Left kidney (tissue), 8 donors: ENCODE measurements at places on chromosomes 12 and 14. TPM values are rescaled to one million over a fixed set of nuclear protein-coding genes. Genes with fewer than 3 reads are reported as not detected.

Gene CLMN
- 32.8 TPM for polyA plus RNA-seq

- DNase-seq: no peak
Measured at GRCh38 chr14:23567186-23568020, at the start of gene AP1G2. TSS of gene AP1G2 (minus strand) at chr14:23567791. CDS start at chr14:23567314, 477 bp downstream.

GRCh38 chr14:31391473-31391872 is 28.9 kb downstream of the HEATR5A start:
- no peak for DNase-seq

DNA sequence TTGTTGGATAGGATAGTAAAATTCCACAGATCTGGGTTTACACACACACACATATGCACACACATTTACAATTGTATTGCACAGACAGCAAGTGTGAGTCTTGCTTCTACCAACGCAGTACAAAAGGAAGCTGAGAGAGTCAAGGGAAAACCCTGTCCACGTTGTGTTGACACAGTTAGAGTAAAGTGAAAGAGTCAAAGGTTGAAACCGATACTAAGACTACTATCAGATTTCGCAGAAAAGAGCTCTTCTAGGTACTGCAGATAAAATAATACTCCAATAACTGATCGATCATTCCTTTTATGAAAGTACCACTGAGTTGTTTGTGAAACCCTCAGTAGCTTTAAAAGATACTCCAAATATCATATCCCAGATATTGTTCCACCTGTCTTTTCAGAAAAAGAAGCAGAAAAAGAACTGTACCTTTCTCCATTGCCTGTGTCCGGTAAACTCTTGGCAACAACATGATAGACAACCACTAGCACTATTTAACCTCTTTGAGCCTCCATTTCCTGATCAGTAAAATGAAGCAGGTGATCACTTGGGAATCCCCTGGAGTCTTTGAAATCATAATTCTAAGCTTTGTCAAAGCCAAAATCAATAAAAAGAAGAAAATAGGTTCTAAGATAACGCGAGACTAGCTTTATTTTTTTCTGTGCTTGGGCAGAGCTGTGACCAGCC is 224.6 kb upstream of the FOXN3 start:
- DNase-seq: no peak

Gene RIPK3
- polyA plus RNA-seq: 3.5 TPM

GRCh38 chr14:77883847-77884238 is 83.9 kb downstream of the ADCK1 start:
- no peak for DNase-seq

DNA sequence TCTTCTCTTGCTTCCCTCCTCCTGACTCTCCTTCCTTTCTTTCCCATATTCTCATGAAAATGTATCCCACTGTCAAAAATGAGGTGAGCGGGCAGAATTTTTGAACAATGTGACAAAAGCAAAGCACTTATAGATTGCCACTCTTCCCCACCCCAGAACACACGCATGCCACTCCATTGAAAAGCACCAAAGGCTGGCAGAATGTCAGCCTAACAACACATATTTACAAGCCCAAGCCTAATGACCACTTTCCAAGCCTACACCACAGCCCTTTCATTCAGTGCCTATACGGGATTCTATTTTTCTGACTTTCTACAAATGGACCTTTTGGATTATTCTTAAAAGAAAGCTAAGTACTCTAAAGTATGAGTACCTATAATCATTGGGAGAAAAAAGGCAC is 62.9 kb upstream of the METAP2 start:
- no peak for DNase-seq

DNA sequence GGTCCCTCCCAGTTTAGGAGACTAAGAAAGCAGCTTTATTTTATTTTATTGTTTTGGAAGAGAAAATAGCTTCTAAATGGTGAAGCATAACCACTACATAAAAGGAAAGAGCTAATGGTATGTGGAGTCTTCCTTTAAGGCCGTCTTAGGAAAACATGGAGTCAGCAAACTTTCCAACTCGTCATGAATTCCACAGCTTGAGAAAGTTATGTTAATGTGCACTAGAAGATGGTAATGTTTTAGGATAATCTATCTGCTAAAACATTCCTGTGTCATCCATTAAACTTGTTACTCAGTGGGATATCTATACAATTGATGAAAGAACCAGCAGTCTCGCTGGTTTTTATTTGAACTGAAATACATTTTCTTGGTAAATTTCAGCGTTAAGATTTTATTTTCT is 448.4 kb upstream of the SEL1L start:
- DNase-seq: no peak

Gene BCL2L2
- polyA plus RNA-seq: 50.6 TPM

- DNase-seq: no peak
Measured at GRCh38 chr14:87084908-87085307, 908.1 kb downstream of the GALC start.

Gene CAPZA3
- polyA plus RNA-seq: 0.38 TPM

Gene KRT6C
- polyA plus RNA-seq: not detected

GRCh38 chr12:68915055-68915454 is 17.9 kb downstream of the CPM start:
- DNase-seq: no peak

GRCh38 chr12:100688451-100688864 is 106.1 kb upstream of the ANO4 start:
- no peak for DNase-seq

DNA sequence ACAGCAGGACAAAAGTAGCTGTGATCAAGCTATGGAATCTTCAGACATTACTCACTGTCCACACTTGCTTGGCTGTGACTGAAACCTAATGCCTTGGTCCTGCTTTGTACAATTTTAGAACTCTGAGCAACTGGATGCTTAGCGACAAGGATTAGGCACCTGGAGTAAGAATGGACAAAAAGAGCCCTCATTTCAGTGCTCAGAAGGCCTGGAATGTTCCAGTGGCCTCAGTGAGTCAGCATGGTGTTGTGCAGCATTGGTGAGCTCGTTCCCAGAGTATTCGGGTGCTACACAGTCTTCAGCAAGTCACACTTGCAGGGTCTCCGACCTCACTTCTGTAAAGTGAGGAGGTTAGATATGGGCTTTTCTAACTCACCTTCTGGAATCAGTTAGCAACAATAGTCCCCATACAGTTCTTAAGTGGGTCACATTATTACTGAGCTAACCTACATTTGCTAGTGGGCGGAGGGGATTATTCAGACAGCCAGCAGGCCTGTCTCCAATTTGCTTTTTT is 108.0 kb upstream of the MDM1 start:
- DNase-seq: no peak

DNA sequence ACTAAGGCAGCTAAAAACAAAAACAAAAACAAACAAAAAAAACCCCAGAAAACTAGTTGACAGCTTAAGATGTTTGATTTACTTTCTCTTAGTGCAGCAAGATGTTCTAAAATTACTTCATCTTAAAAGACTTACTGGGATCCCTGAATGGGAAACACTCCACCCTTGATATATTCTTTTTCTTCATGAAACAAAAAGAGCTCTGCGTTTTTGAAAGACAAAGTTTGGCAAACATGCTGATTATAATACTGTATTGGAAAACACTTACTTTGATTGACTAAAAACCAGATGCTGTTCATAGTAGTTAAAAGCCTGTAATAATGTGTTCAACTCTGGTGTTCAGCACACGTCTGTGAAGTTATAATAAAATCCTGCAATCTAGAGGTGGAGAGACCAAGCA is 136.8 kb downstream of the SRGAP1 start:
- no peak for DNase-seq

DNA sequence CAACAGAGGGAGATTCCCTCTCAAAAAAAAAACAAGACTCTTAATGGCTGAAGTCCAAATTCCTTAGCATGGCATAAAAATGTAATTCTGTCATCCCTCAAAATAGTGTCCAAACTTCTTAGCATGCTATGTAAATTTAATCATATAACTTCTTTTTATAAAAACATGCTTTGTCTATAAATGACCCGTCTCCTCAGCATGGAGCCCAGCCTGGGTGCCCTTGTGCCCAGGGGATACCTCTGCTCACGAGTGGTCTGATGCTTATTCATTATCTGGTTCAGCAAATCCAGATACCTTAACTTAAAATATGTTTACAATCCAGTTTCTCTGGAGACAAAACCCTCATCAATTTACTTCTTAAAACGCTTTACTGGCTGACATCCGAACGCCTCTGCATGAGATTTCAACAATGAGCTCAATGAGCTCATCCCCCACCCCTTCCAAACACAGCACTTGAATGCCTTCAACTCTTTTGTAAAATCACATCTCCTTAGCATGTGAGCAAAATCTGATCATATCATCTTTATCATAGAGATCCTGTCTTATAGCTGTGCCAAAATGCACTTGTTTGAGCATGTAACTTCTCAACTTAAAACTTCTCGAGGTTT is 15.7 kb downstream of the RTL1 start:
- DNase-seq: no peak

GRCh38 chr14:70748422-70748821 is 60.9 kb downstream of the MAP3K9 start:
- no peak for DNase-seq

Gene OTX2
- polyA plus RNA-seq: not detected

DNA sequence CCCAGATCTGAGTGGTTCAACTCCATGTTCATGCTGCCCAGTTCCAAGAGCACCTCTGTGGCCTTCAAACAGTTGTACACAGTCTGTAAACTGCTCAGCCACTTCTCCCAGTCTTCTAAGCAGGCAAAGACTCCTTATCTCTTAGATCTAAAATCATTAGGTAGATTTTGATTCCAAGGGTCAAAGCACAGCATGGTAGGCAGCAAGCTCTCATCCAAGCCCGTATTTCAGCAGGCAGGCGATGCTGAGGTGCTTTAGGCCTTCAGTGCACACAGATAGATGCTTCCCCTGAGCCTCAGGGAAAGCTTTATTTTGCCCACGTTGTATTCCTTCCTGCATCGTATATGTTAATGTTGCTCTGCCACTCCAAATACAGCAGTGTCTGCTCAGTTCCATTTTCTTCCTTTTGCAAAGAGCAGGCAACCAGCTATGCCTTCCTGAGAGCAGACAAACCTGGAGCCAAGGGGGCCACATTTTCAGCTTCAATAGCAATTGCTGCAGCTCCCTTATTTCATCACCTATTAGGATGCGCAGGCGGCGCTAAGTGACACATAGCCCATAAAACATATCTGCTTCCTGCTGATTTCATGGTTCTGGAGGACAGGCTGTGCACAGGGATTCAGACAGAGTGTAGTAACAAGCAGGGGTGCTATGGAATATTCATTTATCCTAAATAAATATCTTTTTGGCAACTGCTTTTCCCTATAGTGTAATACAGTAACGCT is 67.5 kb downstream of the ETV6 start:
- no peak for DNase-seq

Gene CDK2
- 69.2 TPM for polyA plus RNA-seq

DNA sequence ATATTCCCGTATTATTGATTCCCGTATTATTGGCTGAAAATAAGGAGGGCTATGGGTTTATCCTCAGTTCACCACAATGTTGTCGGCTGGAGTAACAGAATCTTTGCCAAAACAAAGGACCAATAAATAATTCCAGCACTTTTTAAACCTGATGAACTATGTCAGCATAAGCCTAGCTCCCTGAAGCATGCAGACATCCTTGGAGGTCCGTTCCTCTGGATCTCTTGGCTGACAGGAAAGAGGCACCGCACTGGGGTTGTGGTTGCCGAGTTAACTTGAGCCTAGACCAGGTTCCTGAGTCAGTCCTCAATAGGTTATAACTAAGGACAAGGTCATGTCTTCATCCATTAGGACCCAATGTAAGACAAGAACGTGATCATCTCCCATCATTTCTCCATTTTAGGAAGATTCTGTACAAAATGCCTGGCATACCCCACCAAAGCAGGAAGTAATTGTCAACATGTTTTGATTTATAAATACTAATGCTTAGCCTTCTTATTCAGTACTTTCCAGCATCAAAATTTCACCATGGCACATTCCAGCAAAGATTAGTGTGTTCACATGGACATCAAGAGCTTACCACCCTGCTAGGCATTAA is 36.6 kb downstream of the NID2 start:
- DNase-seq: no peak

Gene ATF1
- polyA plus RNA-seq: 47.1 TPM

- DNase-seq: no peak
Measured at GRCh38 chr12:49813131-49813530, 15.1 kb downstream of the NCKAP5L start.

DNA sequence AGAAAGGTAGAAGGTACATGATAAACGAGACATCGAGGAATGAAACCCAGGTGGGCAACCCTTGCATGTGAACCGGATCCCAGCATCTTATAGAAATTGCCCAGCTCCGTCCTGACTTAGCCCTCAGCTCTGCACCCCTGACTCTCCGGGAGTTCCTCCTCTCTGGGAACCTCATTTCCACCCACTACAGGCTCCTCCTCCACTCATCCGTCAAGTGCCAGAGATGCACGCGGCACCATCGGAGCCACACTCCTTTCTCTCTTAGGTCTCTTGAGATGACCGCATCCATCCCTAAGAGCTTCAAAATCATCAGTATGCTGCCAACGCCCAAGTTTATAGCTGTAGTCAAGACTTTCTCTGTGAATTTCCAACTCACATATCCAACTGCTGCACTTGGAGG is 84.7 kb downstream of the TTC7B start:
- DNase-seq: no peak

DNA sequence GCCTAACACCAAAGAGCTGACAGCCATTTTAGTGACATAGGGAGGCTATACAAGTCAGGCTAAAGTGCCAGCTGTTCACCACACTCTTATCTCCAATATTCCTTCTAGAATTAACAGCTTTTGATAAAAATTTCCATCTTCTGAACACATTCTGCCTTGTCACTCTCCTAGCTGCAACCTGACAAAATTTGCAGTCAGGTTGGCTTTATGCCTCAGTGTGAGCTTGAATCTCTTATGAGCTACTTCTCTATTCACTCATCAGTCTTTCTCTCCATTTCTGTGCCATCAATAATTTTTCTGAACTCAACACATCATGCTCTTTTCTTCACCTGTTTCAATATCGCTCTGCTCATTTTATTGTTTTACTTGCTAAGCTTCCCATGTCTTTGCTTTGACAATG is 50.2 kb downstream of the TMTC1 start:
- no peak for DNase-seq

DNA sequence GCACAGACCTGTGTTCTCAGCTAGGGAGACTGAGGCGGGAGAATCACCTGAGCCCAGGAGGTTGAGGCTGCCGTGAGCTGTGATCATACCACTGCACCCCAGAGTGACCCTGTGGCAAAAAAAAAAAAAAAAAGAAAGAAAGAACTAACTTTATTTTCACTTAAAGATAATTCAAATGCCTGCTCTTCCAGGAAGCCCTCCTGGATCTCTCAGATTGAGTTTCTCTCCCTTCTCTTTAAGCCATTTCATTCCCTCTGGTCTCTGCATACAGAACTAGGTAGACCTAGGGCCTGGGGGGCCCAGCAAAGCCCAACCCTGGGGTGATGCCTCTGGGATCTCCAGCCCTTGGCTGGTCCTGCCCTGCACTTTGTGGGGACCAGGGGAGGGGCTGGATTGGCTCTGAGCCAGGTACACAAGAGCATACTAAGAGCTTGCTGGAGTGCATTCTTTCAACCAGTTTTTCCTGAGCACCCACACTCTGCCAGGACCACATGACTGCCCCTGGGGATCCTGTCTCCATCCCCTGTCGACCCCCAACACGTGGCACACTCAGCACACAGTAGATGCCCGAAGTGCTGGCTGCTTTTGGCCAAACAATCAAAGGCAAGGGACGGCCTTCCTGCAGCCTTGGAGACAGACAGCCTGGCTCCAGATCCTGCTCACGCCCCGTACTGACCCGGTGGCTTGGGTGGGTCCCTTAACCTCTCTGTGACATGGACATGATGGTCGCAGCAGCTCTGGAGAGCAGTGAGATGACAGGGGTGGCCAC is 52.7 kb downstream of the CYP46A1 start:
- DNase-seq: no peak
